M059J (cell line): ENCODE measurements at places on chromosomes 5 and 9. TPM values are rescaled to one million over a fixed set of nuclear protein-coding genes. Genes with fewer than 3 reads are reported as not detected.

The HNRNPH1 gene
- 265 and 317 TPM in 2 replicates for total RNA-seq

DNA sequence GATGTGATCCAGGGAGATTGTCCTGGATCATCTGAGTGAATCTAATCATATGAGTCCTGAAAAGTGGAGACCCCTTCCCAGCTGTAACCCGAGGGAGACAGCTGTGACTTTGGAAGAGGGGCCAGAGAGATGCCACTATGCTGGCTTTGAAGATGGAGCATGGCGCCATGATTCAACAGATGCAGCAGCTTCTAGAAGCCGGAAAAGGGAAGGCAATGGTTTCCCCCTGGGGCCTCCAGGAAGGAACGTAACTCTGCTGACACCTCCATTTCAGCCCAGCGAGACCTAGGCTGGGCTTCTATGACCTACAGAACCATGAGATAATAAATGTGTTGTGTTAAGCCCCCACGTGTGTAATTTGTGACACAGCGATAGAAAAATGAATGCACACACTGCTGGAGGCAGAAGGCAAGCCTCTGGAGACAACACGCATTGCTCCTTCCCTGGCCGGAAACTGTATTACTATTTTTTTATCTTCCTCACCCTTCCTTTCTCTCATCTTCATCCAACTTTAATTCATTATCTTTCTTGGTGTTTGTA is 16.6 kb upstream of the SARDH start:
- no peak for DNase-seq

DNA sequence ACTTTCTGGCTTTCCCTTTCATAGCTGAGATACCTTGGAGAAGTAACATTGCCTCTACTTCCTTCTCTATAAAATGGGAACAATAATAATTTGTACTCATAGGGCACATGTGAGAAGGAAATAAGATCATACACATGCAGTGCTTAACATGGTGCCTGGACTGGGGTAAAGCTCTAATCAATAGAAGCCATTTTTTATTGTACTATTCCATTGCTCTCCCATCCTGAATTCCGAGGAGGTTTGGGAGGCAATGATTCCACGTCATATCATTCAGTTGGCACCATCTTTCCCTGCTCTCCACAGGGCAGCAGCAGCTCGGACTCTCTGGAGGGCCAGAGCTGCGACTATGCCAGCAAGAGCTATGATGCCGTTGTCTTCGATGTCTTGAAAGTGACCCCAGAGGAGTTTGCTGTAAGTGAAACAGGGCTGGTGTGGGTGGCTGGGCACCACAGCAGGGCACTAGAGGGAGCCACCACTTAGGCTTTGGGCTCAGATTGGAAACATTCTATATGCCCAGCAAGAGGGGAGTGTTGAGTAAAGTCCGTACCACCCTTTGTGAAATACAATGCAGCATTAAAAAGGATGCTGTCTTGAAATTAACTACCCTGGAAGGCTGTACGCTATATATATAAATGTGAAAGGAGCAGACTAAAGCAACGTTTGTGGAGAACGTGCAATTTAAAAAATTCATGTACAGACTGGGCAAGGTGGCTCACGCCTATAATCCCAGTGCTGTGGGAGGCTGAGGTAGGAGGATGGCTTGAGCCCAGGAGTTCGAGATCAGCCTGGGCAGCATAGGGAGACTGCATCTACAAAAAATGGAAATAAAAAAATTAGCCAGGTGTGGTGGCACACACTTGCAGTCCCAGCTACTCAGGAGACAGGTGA is 51.2 kb downstream of the RALGPS1 start:
- DNase-seq: peak; percentile 53

- no peak for DNase-seq
Measured at GRCh38 chr5:151950706-151951105, 26.1 kb upstream of the GLRA1 start.

DNA sequence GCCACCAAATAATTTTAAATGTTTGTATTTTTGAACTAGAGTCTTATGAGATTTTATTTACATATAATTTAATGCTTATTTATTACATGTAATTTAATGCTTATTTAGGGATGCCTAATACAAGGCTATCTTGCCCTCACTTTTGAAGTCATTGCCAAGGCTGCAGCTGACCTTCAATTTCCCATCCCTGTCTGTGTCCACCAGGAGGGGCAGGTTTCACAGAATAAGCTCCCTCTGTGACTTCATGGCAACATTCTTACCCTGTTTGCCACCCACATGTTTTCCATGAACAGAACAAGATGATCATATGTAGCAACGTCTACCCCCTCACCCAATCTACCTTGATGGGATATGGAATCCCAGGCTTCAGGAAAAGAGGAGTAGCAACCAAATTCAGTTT is 27.0 kb downstream of the C5 start:
- DNase-seq: peak; percentile 15

GRCh38 chr5:34474573-34475021 is 181.5 kb upstream of the RAI14 start:
- peak; percentile 66 for DNase-seq

DNA sequence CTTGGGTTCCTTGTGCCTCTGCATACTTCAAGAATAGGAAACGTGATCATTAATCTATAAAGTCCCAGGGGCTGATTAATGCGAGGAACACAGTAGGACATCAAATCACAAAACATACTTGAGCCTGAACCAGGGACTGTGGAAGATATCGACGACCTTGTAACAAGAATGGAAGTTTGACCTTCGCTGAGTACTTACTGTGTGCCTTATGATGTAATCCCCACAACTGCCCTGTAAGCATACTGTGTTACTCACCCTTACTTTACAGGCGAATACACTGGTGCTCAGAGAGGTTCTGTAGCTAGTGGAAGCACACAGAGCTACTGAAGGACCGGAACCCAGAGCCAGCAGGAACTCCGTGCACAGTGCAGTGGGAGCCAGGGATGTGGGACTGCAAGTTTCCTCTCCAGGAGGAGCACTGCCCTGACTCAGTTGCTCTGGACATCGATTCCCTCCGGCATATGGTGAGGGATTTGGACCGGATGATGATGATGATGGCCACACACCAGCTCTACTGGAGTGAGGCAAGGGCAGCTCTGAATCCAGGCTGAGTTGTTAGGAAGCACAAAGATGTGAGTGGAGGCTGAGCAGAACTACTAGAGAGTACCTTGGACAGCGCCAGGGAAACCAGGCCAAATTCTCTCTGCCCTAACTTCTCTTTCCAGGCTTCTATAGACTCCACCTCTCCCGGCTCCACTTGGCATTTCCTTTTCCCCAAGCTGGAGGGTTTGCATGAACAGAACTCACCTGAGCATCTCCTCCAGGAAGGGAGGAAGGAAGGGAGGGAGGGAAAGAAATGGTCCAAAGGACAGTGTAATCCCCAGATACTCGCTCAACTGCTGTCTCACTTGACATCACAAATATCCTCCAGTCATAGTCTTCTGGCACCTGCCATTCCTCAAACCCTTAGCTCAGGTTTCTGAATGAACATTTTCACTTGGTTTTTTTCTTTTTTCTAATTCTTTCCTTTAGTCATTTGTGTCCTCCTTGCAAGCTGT is 1.5 kb upstream of the GABBR2 start:
- DNase-seq: peak; percentile 49

The LCP2 gene
- total RNA-seq: 0.69 TPM in 1 of 2 replicates, not detected in the other

The PCDHGA4 gene
- total RNA-seq: 0.17 and 0.91 TPM in 2 replicates

The ST6GALNAC6 gene
- 15.9 and 29.4 TPM in 2 replicates for total RNA-seq

- DNase-seq: no peak
Measured at GRCh38 chr5:148792744-148793143, 33.7 kb upstream of the ADRB2 start.

DNA sequence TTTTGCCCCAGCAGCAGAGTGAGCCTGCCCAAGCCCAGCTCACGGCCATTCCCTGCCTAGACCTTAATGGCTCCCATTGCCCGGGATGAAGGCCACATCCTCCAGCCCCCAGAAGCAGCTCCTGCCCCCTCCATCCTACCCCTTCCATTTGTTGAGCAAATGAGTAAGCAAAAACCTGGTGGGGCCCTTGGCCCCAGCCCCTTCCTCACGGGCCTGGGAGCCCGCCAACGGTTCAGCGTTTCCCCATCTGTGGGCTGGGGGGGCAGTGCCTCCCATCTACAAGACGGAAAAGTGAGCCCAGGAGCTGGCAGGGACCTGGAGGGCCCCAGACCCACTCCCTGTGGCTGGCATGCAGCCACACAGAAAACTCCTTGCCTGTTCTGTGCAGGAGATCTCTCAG is 4.4 kb downstream of the CCDC187 start:
- no peak for DNase-seq
